ENCODE measurements at places on chromosomes 12 and 14.
A peak's percentile ranks its signal among the peaks of the same experiment; 100 is the strongest.

DNA sequence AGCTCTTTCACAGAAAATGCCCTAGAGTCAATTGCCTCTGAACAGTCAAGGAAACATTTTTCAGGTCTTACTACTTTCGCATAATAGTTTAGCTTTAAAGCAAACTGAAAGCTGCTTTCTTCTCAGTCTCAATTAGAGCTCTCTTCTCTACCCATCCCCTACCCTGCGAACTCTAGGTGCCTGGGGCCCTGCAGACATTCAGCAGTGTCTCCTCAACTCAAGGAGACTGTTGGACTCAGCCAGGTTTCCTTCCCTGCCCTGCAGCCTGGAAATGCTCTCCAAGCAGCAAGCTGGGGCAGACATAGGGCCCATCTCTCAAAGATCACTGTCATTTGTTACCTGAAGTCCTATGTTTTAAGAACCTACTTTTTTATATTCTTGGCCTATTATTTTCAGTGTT lies 312.5 kb upstream of the PRICKLE1 start:
- DNase-seq, result no peak

GRCh38 chr12:108630481-108631207 lies 3.0 kb downstream of the SELPLG start:
- DNase-seq, result peak; percentile 52

DNA sequence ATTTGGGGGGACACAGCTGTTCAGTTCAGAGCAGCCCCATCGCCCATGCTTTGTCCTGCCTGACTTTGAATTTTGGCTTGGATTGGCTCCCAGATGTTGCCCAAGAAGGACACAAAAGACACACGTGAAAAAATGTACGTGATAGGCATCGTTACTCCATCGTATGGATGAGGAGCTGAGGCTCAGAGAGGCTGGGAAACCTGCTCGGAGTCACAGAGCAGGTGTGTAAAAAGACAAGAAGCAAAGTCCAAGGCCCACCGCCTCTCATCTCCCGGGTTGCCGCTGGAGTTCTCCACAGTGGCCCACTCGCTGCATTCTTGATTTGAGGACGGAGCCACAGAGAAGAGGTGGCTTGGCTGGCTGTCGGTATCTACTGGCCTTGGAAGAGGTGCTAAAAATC lies 41.0 kb upstream of the BEGAIN start:
- DNase-seq, result no peak

DNA sequence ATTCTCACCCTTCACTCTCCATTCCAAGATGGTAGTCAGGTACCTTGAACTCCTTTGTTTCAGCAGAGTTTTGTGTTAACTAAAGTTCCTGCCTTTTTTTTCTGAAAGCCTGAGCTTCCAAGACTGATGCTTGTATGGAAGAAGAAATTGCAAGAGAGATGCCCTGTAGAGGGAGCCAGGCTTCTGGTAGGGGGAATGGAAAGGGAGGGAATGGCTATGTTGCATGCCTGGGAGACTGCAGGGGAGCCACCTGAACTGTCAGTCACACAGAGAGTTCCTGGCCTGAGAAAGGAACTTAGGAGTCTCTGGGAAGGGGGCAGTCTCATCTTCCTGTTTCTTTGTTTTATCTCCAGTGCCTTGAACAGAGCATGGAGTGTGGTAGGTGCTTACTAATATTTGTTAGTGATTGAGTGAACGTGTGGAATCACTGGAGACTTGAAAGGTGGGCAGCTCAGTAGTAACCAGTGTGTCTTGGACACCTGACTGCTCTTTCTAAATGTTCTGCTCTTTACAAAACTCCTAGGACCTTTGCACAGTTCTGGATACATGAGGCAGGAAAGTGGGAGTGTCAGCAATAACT lies 132.2 kb downstream of the ANO4 start:
- no peak for DNase-seq

DNA sequence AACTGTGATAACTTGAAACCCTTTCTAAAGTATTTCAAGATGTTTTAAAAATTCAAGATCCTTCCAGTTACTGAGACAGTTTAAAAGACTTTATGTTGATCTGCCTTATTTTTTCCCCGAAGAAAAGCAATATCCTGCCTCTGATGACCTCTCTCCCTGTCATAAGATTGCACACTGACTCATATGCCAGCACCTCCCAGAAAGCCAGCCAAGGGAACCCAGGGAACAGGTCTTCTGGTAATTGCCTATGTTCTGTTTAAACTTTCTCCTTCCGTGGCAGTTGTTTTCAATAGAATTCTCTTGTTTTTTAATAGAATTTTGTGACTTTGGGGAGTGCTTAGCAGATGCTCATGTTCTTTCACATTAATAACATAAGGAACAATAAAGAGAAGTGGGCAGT lies 300.2 kb upstream of the PRKD1 start:
- DNase-seq, result peak; percentile 12

GRCh38 chr12:59548930-59549329 lies 46.9 kb upstream of the SLC16A7 start:
- no peak for DNase-seq

- DNase-seq, result no peak
Measured at GRCh38 chr12:49010092-49010668, 8.4 kb downstream of the PRKAG1 start.

- no peak for DNase-seq
Measured at GRCh38 chr12:4829161-4829792, 80.4 kb upstream of the KCNA1 start.

GRCh38 chr14:70655110-70655826 lies 13.6 kb downstream of the TTC9 start:
- no peak for DNase-seq
